Muscle of arm (tissue), 14 donors: ENCODE measurements at places on chromosomes 7 and 10.

GRCh38 chr7:158368449-158368848 is 219.2 kb downstream of the PTPRN2 start:
- no peak for DNase-seq

- no peak for DNase-seq
These were observed 474.0 kb upstream of the NRP1 start for GRCh38 chr10:33808475-33808874.

- no peak for DNase-seq
These were observed 26.1 kb downstream of the ENKUR start for GRCh38 chr10:24989867-24990266.

DNA sequence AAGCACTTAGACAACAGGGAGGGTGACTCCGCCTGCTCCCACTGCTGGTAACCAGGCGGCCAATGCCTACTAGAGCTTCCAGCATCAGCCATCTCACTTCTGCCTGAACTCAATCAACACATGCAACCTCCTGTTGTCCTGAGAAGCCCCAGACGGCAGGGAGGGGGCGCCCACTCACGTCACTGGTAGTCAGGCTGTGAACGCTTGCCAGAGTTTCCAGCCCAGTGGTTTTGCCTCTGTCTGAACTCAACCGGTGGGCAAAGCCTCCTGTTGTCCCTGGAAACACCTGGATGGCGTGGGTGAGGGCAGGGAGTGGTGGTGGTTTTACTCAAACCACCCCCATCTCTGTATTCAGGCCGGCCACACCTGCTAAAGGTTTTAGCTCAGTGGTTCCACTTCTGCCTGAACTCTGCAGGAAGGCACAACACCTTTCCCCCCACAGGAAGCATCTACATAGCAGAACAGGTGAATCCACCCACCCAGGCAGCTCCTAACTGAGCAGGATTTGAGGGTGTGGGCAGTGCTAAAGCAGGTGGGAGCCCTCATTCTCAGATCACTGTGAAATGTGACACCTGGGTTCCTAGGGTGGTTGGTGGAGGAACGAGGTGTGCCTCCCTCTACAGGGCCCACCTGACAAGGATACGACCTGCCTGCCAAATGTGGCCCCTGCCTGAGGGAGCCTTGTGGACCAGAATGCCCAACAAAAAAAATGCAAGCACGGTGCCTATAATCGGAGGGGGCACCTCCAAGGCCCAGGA is 563.0 kb upstream of the SEMA3D start:
- DNase-seq = no peak

GRCh38 chr7:2757904-2758672 is 70.1 kb downstream of the AMZ1 start:
- DNase-seq = peak; percentile 82

DNA sequence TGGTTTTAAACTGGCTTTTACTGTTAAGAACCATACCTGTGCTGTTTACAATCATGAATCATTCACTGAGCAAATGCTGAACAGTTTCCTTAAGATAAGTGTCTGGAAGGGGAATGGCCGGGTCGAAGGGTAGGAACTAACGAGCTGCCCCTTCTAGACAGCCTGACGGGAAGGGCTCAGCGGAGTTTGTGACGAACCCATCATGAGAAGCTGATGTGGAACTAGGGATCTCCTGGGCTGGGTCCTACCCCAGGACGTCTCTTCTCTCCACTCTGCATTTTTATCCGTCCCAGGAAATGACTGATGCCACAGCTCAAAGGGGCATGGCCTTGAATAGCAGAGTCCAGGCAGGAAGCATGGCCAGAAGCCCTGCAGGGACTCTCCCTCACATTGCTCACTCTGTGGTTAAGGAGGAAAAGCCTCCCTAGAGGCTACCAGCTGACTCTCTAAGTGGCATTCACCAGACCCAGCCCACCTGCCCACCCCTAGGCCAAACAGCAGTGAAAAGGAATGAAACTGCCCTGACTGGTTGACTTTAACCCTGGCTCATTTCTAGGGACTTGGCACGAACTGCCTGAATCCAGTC is 112.0 kb downstream of the PFKFB3 start:
- no peak for DNase-seq

GRCh38 chr7:70776627-70777101 is 355.3 kb upstream of the GALNT17 start:
- DNase-seq = no peak

GRCh38 chr10:89301721-89302445 is at the start of gene IFIT2:
IFIT2 (plus strand) TSS chr10:89302046; CDS start chr10:89302124, 78 bp downstream.
- DNase-seq = peak; percentile 85

DNA sequence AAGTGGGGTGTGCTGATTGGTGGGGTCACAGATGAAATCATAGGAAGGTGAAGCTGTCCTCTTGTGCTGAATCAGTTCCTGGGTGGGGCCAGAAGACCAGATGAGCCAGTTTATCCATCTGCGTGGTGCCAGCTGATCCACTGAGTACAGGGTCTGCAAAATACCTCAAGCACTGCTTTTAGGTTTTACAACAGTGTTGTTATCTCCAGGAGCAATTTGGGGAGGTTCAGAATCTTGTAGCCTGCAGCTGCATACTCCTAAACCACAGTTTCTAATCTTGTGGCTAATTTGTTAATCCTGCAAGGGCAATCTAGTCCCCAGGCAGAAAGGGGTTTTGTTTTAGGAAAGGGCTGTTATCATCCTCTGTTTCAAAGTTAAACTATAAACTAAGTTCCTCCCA is 17.0 kb upstream of the IFRD1 start:
- no peak for DNase-seq

- no peak for DNase-seq
These were observed 14.6 kb upstream of the FAM180A start for GRCh38 chr7:135763261-135763660.

GRCh38 chr7:1230411-1231213 is 2.1 kb upstream of the UNCX start:
- DNase-seq = no peak

DNA sequence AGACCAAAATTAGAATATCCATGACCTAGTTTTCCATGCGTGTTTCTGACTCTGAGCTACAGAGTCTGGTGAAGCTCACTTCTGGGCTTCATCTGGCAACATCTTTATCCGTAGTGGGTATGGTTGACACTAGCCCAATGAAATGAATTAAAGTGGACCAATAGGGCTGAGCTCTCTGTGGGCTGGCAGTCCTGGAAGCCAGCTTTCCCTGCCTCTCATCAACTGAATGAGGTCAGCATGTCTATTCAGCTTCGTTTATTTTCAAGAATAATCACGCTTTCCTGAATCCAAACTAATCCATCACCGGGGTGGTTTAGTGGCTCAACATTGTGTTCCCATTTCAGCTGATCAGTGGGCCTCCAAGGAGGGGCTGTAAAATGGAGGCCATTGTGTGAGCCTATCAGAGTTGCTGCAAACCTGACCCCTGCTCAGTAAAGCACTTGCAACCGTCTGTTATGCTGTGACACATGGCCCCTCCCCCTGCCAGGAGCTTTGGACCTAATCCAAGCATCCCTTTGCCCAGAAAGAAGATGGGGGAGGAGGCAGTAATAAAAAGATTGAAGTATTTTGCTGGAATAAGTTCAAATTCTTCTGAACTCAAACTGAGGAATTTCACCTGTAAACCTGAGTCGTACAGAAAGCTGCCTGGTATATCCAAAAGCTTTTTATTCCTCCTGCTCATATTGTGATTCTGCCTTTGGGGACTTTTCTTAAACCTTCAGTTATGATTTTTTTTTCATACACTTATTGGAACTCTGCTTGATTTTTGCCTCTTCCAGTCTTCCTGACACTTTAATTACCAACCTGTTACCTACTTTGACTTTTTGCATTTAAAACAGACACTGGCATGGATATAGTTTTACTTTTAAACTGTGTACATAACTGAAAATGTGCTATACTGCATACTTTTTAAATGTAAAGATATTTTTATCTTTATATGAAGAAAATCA is 35.5 kb downstream of the CAV1 start:
- DNase-seq = no peak

GRCh38 chr10:127587668-127588365 is 38.7 kb downstream of the NPS start:
- DNase-seq = no peak

- DNase-seq = peak; percentile 97
These were observed at the start of gene COL1A2 for GRCh38 chr7:94394437-94395140. COL1A2 (plus strand) TSS chr7:94394895; CDS start chr7:94395032, 137 bp downstream.

DNA sequence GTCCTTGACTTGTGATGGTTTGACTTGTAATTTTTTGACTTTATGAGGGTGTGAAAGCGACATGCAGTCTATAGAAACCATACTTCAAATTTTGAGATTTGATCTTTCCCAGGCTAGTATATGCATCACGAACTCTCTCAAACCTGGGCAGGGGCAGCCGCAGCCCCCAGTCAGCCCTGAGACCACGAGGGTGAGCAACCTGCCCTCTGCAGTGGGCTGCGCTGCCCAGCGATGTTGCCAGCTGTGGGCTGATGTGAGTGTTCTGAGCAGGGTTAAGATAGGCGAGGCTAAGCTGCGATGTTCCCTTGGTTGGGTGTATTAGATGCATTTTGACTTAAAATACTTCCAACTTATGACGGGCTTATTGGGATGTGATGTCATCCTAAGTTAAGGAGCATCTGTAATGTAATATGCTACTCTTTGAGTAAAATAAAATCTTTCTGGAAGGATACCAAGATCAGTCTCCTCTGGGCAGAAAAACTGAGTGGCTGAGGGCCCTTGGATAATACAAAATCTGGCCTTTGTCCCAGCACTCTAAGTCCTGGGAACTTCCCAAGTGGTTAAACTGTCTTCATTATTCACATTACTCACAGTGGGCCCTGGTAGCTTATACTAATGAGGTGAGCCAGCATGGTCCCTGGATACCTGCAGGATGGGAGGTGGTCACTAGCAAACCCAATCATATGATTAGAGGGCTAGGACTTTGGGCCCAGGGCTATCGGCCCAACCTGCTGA is 28.4 kb upstream of the CNPY1 start:
- DNase-seq = no peak

DNA sequence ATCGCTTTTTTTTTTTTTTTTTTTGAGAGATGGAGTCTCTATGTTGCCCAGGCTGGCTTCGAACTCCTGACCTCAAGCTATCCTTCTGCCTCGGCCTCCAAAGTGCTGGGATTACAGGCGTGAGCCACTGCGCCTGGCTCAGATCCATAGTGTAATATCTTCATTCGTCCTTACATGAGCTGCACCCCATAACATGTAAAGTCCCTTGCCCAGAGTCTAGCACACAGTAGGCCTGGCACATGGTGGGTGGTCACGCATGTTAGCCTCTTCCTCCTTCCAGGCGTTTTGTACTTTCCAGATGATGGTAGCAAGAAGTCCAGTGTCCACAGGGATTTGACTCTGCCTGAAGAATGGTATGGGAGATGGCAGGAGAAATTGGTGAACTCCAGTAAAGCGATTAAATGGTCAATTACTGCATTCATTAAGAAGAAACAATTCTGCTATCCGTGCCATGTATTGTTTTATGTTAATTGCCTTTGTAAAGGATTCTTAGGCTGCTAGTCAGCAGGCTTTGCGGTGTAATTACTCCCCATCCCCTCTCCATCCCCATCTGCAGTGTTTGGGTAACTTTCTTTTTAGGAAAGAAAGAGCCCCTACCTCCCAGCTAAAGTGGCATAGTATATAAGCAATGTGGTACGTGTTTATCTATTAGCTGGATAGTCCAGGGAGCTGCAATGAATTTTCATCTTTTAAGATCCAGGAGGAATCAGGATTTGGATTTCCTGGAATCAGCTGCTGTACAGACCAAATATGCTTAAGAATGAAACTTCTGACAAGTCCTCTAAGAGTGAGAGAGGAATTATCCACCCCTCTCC is 1.2 kb downstream of the TPST1 start:
- no peak for DNase-seq

GRCh38 chr7:26397796-26398426 is 106.2 kb downstream of the SNX10 start:
- DNase-seq = peak; percentile 75

DNA sequence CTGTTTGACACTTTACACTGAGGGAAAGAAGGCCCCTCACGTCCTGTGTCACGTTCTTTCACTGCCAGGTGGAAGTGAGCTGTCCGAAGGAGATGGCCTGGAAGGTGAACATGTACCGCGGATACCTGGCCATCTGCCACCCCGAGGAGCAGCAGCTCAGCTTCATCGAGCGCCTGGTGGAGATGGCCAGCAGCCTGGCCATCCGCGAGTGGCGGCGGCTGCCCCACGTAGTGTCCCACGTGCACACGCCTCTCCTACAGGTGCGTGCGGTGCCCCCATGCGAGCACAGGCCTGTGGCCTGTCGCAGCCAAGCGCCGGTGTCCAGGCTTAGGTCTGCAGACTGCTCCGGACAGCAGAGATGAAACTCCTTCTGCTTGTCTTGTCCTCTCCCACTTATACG is 103.4 kb downstream of the TRRAP start:
- no peak for DNase-seq

GRCh38 chr7:42907316-42907715 is 4.6 kb downstream of the C7orf25 start:
- no peak for DNase-seq

DNA sequence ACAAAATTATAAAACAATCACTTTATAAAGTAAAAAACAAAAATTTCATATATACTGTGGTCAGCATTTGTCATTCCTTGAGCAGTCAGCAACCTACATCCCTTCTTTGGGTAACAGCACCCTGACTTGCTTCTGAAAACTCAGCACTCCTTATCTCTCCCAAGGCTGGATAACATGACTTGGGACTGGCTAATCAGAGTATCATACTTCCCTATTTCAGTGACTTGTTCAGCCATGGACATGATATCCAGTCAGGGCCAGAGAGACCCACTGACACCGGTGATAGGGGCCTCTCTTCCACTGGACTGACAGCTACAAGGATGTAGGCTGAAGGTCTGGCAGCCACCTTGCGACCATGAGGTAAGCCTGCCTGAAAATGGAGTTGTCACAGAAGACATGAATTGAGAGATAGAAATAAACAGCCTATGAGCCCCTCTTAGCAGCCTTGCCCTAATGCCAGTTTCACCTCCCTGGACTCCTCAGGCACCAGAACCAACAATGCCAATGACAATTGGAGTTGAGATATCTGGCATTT is 84.4 kb upstream of the NEBL start:
- no peak for DNase-seq

DNA sequence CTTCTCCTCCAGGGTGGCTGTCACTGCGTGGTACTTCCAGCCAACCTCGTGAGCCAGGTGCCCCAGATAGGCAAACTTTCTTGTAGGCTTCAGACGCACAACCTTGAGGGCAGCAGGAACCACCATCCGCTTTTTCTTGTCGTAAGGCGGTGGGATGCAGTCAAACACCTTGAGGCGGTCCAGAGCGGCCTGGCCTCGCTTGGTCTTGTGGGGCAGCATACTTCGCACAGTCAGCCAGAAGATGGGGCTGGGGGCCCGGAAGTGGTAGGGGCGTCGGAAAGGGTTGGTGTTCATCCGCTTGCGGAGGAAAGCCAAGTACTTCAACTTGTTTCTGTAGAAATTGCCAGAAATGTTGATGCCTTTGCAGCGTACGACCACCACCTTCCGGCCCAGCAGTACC is 17.4 kb downstream of the SHOC2 start:
- DNase-seq = no peak

- no peak for DNase-seq
These were observed 101.0 kb upstream of the EGFR start for GRCh38 chr7:54917613-54918391.

GRCh38 chr7:28812616-28813015 is 145.5 kb downstream of the TRIL start:
- DNase-seq = no peak

DNA sequence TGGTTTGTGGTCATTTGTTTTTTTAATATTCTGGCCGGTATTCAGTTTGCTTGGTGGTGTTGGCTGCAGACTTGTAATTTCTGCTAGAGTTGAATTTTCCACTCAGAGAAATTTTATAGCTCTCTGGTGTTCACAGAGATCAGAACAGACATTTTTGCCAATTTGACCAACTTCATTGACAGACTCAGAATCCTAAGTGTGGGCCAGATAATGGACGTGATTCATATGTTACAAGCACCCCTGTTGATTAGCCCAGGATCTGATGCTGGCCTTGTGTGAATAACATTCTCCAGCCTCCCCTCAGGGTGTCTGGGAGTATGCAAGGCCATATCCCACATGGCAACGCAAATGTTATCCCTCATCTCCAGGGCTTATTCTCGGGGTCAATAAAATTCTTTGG is 283.8 kb downstream of the C7orf25 start:
- peak; percentile 30 for DNase-seq
